Endodermal cell (in vitro differentiated cells): ENCODE measurements at places on chromosomes 1 and 21.
A peak's percentile ranks its signal among the peaks of the same experiment; 100 is the strongest.

DNA sequence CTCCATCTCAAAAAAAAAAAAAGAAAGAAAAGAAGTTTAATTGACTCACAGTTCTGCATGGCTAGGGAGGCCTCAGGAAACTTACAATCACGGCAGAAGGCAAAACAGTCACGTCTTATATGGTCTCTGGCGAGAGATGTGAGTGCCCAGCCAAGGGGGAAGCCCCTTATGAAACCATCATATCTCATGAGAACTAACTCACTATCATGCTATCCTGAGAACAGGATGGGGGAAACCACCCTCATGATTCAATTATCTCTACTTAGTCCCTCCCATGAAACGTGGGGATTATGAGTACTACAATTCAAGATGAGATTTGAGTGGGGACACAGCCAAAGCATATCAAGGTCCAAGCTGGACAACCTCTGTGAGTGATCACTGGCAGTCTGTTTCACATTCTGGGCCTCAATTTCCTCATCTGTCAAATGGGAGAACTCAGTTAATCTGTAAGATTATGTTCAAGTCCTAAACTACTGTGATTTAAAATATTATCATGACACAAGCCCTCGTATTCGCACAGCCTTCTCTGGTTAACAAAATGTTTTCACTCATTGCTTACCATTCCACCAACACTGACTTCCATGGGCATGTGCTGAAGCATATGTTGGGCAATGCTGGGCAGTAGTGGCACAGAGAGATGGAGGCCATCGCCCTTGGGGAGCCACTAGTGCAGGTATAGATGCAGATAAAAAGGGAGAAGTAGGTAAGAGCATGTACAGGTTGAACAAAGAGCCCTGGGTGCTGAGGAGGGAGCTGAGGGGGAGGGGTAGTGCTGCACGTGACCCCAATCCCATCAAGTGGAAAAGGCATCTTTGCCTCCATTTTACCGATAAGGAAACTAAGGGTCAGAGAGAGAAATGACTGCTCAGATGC, 46.2 kb upstream of the SLC2A1 start:
- DNase-seq: no peak

- no peak for DNase-seq
Measured at GRCh38 chr1:57897581-57897980, 473.7 kb upstream of the DAB1 start.

DNA sequence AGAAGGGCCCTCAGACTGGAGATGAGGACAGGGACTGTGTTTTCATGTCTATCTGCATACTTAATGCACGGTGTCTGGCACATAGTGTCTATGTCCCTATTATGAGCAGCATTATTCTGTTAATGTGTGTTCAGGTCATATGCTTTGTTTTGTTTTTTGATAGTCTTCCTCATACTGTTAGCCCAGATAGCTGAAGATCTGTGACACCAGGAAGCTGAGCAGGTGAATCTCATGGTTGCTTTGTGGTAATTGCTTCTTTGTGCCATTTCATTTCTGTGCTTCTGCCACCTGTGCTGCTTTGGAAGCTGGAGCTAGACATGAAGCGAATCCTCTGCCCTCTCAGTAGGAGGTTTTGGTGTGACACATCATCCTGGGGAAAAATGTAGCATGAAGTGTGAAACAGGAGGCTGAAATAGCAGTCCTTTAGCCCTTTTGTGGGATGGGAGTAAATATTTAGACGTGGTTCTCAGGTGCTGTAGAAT, 15.8 kb downstream of the SMAP2 start:
- DNase-seq: no peak

GRCh38 chr1:231855361-231855760, 228.8 kb downstream of the DISC1 start:
- no peak for DNase-seq

- peak; percentile 35 for DNase-seq
Measured at GRCh38 chr1:7385471-7386225, 385.4 kb upstream of the VAMP3 start.

GRCh38 chr21:42840411-42841155, 38.8 kb downstream of the WDR4 start:
- peak; percentile 33 for DNase-seq

DNA sequence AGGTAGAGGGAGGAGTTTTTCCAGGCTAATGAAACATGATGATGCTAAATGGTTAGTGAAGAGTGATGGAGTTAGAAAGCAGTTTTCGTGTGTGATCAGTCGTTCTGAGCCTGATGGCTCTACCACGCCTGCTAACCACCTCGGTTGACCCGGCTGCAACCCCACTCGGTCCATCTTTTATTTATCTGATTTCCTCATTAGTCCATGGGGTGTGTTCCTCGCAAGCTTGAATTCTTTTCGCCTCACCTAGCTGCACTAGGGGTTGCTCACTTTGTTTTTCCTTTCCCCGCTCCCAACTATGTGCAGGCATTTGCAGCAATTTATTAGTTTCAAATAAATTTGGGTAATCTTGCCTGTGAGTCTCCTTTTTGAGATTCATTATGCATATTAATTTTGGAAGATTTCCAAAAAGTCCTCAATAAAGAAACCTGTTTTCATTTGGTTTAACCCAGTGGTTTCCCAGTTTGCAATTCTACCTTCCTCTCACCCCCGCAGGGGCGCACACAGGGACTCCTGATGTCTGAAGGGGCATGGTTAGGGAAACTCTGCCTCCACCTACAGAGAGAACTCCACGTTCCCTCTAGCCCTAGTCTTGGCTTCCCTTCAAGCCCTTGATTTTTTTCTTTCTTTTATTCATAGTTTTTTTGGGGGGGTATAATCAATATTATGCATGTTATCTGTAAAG, 12.6 kb downstream of the B3GALT5 start:
- DNase-seq: no peak

DNA sequence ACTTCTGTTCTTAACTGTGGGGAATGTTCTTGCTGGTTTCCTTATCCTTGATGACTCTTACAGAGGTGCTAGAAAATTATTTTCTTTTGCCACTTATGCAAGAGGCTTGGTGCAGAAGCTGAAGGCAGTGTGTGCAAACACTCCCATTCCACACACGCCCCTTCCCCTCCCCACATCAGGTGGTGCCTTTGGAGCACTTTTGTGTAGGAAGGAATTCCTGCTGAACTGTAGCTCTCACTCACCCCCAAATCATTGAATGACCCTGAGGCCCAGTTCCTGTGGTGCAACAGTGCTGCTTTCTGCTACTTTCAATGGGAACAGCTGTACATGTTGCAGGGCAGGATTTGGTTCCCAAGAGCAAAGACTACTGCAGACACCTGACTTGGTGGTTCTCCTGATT, 101.8 kb downstream of the CD247 start:
- no peak for DNase-seq

GRCh38 chr1:60895252-60895651, 187.1 kb upstream of the NFIA start:
- DNase-seq: no peak

- DNase-seq: no peak
Measured at GRCh38 chr1:97314685-97315084, 593.1 kb downstream of the PTBP2 start.

DNA sequence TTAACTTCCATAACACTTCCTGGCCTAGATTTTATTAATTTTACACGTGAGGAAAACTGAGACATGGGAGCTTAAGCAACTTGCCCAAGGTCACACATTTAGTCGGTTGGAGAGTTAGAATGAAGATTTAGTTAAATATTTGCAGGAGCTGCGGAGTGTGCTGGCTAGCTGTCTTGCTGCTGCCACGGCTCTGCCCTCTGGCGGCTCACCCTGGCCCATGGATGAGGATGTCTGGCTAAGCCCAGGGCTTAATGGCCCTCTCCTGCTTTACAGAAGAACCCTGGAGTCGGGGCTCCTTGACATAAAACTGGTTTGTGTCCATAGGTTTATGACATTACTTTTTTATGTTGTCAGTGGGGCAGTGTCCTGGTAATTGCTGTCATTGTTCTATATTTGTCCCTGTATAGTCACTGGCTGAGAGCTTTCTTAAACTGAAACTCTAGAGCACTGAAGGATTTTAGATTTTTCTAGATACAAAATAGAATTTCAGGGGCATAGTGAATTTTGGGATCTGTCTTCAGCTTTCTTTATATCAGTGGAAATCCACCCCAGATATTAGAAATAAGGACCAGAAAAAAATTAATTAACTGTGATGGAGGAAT, 88.9 kb upstream of the WLS start:
- DNase-seq: peak; percentile 92

- no peak for DNase-seq
Measured at GRCh38 chr1:204153667-204154066, 1.8 kb upstream of the ETNK2 start.

GRCh38 chr1:215777370-215777925, 210.3 kb downstream of the KCTD3 start:
- no peak for DNase-seq

- DNase-seq: no peak
Measured at GRCh38 chr1:218498056-218498938, 153.2 kb downstream of the TGFB2 start.

DNA sequence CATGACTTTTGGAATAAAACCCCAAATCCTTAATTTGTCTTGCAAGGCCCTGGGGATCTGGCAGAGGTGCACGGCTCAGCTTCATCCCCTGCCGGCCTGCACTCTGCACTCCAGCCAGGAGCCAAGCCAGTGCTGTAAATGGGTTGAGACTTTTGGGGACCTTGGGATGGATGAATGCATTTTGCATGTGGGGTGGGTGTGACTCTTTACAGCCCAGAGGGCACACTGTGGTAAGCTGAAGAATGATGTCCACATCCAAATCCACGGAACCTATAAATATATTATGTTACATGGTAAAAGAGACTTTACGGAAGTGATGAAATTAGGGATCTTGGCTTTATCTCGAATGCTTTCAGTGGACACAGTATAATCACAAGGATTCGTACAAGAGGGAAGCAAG, 177.8 kb downstream of the EDEM3 start:
- DNase-seq: no peak

DNA sequence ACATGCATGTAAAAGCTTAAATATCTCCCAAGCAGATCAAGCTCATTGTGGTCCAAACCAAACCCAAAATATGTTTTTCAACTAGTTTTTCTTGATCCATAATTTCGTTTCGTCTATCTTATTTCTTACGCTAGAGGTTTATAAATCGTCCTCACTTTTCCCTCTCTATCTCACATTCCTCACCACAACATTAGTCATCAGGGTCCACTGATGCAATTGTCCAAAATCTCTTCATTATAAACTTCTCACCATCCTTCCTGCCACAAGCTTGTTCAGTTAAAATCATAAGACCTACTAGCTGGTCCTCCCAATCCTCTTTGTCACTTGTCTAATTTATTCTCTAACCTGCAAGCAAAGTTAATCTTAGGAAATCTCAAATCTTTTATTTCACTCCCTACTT, 173.0 kb upstream of the PALMD start:
- no peak for DNase-seq

DNA sequence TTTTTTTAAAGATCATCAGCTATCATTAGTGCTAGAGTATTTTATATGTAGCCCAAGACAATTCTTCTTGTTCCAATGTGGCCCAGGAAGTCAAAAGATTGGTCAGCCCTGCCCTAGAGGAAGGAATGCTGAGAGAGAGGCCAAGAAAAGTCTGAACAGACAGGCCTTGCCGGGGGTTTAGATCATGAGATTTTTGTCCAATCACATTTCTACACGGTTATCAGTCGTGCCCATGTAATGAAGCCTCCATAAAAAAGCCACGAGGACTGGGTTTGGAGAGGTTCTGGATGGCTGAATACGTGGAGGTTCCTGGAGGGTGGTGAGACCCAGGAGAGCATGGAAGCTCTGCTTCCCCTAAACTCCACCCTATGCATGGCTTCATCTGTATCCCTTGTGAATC, 24.3 kb upstream of the ENO1 start:
- DNase-seq: no peak

GRCh38 chr1:7857985-7858384, 5.1 kb upstream of the UTS2 start:
- DNase-seq: no peak

DNA sequence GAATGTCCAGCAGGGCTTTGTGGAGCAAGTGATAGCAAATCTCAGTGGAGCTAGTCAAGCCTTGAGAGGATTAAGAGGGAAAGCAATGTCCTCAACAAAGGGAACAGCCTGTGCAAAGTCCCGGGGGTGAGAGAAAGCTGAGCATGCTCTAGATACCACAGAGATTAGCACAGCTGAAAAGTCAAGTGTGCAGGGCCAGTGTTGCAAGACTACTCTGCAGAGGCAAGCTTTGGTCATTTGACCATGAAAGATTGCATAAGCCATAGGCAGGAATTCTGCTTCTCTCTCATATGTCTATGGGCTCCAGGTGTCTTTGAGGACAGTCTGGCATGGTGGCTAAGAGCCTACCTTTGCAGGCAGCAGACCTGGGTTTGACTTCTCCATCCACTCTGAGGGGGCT, 181.0 kb upstream of the JUN start:
- DNase-seq: no peak

- DNase-seq: peak; percentile 50
Measured at GRCh38 chr1:10934150-10934818, 78.2 kb upstream of the TARDBP start.

- no peak for DNase-seq
Measured at GRCh38 chr1:54317084-54317483, 89.1 kb downstream of the SSBP3 start.

GRCh38 chr1:221141096-221141495, 261.9 kb downstream of the HLX start:
- no peak for DNase-seq

DNA sequence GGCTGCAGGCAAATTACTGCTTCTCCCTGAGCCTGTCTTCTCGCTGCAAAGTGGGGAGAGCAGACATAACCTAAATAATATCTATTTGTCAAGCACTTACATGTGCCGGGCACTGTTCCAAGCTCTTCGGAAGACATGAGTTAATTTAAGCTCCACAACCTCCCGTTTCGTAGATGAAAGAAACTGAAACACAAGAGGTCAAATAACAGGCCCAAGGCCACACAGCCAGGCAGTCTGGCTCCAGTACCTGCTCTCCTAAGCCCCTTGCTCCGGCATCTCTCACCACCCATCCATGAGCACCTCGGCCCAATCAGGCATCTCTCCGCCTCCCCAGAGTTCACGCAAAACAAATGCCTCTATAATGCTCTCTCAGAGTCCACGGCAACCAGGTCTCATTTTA, 65.4 kb downstream of the TAS1R2 start:
- DNase-seq: no peak
